Activated CD8-positive, alpha-beta memory T cell treated with anti-CD3 and anti-CD28 coated beads for 1 hour (primary cell): ENCODE measurements at places on chromosomes 4 and X.

- DNase-seq: no peak
Measured at GRCh38 chrX:41912923-41913322, 10.4 kb downstream of the CASK start.

- DNase-seq: no peak
Measured at GRCh38 chrX:11349661-11350337, 56.6 kb downstream of the AMELX start.

DNA sequence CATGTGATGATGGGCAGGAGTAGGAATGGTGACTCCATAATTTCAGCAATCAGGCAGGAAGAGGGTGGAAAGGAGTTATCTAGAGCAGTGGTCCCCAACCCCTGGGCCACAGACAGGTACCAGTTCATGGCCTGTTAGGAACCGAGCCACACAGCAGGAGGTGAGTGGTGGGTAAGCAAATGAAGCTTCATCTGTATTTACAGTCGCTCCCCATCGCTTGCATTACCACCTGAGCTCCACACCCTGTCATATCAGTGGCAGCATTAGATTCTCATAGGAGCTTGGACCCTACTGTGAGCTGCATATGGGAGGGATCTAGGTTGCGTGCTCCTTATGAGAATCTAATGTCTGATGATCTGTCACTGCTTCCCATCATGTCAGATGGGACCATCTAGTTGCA lies 1.4 kb upstream of the TLR10 start:
- no peak for DNase-seq

DNA sequence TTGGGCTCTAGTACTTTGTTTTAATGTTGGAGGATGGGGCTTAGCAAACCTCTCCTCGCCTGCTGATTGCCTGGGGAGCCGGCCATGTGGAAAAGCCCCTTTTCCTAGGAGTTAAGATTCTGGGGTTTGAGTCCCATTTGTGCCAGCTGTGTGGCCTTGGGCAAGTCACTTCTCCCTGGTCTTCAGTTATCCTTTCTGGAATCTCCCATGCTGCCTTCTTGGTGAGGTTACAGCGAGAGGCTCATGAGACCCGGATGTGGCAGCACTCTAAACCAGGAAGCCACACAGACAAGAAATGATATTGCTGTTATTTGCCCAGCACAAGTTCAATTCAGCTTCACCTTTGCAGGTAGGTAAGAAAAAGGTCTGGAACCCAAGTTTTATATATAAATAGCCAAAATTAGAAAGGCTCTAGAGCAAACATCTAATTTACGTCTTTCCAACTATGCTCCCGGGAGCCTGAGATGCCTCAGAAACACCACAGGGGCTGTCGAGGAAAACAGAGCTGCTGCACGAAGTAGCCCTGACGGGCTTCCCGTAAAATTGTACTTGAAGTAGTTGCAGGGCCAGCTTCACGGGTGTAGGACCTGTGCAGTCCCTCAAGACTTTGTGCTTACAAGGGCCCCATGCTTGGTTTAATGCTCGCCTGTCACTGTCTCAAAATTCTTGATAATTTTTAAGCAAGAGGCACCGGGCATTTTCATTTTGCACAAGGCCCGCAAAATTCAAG lies 8.3 kb upstream of the SASH3 start:
- DNase-seq: no peak

DNA sequence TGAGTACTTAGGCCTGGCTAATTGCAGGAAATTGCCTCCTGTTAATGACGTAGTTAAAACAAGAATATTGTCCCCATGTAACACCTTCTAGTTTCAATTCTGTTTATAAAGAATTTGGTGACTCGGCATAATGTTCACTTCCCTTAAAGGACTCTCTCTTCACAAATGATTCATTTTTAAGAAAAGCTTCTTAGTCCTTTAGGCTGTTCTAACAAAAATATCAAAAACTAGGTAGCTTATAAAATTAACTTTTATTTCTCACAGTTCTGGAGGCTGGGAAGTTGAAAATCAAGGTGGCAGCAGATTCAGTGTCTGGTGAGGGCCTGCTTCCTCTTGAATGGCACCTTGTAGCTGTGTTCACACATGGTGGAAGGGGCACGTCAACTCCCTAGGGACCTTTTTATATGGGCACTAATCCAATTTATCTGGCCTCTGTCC lies 23.8 kb downstream of the COL25A1 start:
- no peak for DNase-seq

GRCh38 chr4:153809307-153809706 lies 20.4 kb upstream of the SFRP2 start:
- no peak for DNase-seq

- no peak for DNase-seq
Measured at GRCh38 chrX:26050099-26050498, 88.0 kb upstream of the MAGEB18 start.

- DNase-seq: no peak
Measured at GRCh38 chr4:960636-961350, 12.6 kb downstream of the DGKQ start.

DNA sequence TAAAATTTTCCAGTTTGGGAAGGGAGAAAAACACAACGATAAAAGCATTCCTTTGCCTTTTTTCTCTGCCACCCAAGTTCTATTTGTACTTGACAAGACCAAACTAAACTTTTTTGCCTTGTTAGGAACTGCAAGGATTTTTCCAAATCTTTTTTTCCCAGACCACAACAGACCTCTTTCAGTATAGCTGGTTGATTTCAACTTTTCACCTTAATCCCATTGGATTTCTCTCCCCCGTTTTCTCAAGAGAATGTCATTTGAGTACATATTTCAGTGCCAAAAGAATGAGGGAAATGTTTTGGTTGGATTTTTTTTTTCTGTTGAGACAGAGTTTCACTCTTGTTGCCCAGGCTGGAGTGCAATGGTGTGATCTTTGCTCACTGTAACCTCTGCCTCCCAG lies 18.5 kb upstream of the SGMS2 start:
- no peak for DNase-seq

DNA sequence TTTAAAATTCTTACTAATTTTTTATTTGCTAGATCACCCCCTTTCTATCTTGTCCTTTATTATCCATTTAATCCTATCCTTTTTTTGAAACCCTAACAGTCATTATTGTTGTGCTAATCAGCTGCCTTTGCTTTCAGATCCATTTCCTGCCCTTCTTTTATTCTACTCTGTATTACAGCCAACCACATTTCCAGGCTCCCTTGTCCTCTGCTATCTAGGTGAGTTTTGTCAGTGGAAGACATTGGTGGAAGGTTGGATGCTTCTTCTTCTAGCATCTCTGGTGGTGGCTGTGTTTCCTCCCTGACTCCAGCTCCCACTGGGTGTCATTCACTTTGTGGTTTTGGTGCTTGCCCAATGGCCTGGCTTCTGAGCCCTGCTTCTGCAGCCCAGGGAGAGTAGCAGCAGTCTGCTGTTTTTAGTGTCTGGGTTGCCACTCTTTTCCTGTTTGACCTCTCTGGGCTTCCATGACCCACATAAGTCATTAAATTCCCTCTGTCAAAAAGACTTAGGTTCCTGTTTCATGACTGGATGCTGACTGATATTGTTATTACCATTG lies 225.2 kb upstream of the PGRMC2 start:
- DNase-seq: no peak

DNA sequence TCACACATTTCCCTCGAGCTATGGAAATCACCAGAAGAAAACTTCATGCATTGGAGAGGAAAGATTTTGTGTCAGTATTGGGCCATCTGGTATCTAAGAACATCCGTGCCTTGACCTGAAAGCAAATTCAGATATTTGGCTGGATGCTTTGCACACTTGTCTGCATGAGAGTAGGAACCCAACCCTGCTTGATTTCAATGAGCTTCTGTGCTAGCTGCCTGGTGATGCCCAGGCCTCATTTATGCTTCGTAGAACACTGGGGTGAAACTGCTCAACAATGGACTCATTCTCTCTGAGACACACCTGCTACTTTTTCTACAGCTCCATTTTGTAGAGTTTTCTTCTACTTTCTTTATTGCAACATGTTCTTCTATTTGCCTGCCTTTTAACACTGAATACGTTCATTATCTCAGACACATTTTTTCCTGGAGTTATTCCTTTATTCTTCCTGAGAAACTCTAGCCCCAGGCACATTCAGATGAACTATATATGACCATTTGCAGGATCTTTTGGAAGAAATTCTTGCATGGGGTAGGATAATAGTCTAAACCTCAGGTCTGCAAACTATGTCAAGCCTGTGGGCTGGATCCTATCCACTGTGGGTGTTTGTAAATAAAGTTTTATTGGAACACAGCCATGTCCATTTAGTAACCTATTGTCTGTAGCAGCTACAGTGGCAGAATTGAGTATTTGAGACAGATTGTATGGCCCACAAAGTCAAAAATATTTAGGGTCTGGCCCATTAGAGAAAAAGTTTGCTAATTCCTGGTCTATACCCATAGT lies 83.8 kb upstream of the CLCN4 start:
- DNase-seq: no peak

- DNase-seq: no peak
Measured at GRCh38 chr4:5890063-5890727, 2.7 kb downstream of the CRMP1 start.

DNA sequence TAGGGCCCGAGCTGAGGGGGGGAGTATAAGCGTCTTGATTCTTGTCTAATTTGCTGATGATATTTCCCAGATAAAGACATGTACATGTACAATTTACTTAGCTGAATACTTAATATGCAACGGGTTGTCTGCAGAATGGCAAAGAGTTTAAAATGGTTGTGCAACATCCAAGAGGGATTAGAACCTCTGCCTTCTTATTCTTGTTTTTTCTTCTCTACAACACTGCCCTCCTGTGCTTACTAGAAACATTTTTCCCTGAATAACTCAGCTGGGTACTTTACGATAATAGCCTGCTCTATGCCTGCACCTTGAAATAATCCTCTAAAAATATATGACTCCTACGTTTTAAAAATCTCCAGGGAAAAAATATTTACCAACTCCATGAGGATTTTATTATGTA lies 41.8 kb downstream of the INTS12 start:
- no peak for DNase-seq

- DNase-seq: no peak
Measured at GRCh38 chrX:1483843-1484637, 31.3 kb upstream of the ASMTL start.

- no peak for DNase-seq
Measured at GRCh38 chr4:158865520-158866177, 96.8 kb downstream of the FNIP2 start.

GRCh38 chr4:110085131-110085530 lies 113.3 kb downstream of the ELOVL6 start:
- no peak for DNase-seq

DNA sequence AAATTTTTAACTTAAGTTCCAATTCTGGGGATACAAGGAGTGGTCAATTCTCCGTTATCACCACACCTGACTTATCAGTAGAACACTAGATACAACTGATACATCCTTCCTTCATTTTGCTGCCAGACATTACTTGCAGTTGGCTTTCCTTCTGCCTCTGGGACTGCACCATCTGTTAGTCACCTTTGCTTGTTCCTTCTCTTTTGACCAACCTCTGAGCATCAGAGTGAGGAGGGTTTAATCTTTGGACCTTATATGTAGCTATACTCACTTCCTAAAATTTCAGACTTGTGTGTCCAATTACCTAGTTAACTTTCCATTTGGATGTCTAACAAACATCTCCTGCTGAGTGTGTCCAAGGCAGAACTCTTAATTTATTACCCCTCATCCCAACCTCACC lies 330.7 kb downstream of the PTTG2 start:
- DNase-seq: no peak

DNA sequence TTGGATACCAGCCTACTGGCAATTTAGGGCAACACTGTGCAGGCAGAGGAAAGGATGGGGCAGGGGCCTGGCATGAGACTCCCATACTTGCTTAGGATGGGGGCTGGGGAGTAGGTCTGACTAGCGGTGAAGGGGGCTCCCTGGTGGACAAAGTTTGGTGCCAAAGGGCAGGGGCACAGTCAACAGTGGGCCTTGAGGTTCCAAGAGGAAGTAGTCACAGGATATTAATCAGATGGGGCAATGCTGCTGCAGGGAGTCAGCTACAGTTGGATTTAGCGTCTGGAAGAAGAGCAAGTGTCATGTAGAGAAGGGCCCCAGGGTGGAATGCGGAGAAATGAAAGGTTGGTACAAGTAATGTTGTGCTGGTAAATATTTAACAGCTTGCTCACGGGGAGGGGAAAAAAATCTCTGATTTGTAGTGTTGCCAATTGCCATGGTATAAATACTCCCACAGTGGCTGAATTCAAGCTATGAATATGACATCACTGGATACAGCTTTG lies 139.4 kb downstream of the PJA1 start:
- no peak for DNase-seq

GRCh38 chr4:80265571-80266252 lies 752 bp upstream of the FGF5 start:
- DNase-seq: no peak

DNA sequence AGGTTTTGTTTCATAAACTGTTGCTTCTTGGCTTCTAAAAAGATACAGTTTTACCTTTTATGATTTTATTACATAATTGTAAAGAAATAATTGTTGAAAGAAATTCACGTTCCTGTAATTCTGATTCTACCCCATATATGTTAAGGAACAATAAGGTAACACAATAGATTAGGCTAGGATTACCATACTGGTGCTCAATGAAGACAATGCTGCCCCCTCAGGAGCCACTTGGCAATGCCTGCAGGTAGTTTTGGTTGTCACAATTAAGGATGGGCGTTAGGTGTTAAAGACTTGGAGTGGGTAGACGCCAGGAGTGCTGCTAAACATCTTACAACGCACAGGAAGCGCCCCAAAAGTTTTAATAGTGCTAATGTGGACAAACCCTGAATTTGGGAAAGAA lies 133.2 kb downstream of the NLGN4X start:
- DNase-seq: no peak
